ENCODE measurements at places on chromosomes 4 and X.

- no peak for DNase-seq
Observed at GRCh38 chr4:42148425-42148824, 4.0 kb downstream of the BEND4 start.

DNA sequence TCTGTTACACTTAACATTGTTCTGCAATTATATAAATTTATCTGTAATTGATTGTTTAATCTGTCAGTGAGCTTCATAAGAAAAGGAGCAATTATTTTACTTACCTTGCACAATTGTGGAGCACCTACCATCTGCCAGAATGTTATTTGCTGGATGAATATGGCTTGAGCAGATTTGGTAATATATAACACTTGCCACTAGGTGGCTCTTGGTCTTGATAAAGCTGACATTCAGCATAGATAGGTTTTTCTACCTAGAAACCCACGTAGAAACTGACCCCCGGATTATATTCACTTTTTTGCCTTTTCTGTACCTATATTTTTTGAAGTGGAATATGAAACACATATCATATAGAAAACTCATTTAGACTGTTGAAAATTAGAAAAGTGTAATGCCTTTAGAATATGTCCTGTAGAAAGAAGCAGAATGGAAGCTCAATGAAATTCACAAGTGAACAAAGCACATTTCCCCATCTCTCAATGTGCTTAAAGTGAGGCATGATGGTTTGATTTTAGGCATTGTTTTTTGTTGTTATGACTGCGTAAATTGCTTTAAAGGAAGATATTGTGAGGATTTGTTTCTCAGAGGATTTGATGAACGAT lies 9.5 kb downstream of the RBPJ start:
- no peak for DNase-seq

- DNase-seq = no peak
Observed at GRCh38 chr4:121675715-121676114, 21.1 kb downstream of the ANXA5 start.

DNA sequence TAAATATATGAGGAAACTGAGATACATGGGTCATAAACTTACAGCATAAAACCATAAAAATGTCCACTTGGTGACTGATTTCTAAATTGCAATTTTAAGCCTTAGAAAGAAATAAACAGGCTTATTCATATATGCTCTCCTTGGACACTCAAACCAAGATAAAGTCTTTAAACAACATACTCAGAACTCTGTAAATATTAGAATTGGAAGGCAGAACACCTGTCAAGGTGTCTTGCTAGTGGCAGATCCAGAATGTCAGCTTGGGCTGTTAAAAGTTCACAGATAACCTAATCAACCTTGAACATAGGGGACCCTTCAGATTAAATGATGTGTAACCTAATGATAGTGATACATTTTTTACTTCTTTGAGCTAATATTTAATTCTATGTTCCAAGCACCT lies 208.1 kb upstream of the ARSJ start:
- no peak for DNase-seq

GRCh38 chrX:154059729-154060245 lies 37.7 kb downstream of the MECP2 start:
- DNase-seq = no peak

GRCh38 chr4:123624959-123625358 lies 228.4 kb downstream of the SPRY1 start:
- DNase-seq = no peak

Data from activated T-cell treated with anti-CD3 and anti-CD28 coated beads for 24 hours (primary cell).